T-helper 2 cell (primary cell): ENCODE measurements at places on chromosomes 6 and 20.

DNA sequence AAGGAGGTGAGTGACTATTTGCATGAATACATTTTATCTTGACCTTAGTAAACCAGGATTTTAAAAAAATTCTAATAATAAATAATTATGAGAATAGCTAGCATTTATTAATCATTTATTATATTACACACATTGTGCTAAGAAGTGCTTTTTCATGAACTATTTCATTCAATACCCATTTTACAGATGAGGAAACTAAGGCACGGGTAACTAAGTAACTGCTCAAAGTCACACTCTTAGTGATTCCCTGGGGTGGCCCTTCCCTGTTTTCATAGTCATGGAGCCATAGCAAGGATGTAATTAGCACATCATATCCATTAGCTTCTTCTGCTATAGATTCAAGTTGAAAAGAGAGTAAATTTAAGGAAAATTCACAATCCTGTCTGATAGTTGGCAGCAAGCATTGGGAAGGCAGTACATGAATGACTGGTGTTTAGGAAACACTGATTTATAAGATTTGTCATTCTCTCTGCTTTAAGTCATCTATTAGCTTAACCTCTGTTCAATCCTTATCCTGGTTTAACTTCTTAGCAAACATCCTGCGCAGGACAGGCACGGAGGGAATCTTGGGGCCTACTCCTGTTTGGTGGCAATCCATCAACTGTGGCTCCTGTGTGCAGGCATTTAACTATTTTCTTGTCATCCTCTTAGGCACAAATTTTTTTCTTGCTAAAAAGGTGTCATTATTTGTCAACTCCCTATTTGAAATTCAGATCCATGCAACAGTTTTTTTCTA, 68.3 kb downstream of the RIN2 start:
- no peak for DNase-seq

GRCh38 chr6:149065658-149066556, 251.6 kb upstream of the TAB2 start:
- DNase-seq, result peak; percentile 65

GRCh38 chr6:33848484-33848883, 44.7 kb upstream of the MLN start:
- no peak for DNase-seq

DNA sequence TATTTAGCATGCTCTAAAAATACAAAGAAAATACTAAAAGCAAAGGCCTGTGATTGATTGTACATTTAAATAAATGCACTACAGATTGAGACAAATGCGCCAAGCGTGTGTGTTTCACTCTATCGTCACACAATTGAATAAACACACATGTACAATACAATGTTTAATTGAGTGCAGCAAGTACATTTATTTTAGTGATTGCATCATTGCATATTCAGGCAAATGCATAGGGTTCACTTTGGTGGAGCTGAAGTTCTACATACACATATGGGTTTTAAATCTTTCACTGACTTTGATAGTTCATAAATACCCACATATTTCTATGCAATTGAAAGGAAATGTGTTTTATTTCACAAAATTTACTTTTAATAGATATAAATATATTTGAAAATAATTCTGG, 750.6 kb upstream of the MMS22L start:
- DNase-seq, result no peak

DNA sequence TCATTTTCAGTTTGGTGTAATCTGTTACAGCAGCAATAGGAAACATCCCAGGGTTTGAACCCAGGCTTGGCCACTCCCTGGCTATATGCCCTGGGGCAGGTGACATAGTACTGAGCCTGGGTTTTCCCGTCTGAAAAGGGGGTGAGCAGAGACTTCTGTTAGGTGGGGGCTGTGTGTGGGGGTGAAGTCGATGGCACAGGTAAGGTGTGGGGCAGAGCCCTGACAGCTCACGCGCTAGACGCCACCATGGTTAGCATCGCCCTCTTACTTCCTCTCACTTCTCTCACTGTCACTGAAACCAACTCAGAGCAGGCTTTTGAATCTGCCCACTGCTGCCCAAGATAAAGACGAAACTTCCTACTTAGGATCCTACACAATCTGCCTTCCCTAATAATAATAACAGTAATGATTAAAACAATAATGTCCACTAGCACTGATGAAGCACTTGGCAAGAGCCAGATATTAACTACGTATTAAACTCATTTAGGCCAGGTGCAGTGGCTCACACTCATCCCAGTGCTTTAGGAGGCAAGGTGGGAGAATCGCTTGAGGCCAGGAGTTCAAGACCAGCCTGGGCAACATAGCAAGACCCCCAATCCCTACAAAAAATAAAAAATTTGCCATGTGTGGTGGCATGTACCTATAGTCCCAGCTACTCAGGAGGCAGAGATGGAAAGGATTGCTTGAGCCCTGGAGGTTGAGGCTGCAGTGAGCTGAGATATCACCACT, 117.9 kb upstream of the PTPN1 start:
- peak; percentile 52 for DNase-seq

DNA sequence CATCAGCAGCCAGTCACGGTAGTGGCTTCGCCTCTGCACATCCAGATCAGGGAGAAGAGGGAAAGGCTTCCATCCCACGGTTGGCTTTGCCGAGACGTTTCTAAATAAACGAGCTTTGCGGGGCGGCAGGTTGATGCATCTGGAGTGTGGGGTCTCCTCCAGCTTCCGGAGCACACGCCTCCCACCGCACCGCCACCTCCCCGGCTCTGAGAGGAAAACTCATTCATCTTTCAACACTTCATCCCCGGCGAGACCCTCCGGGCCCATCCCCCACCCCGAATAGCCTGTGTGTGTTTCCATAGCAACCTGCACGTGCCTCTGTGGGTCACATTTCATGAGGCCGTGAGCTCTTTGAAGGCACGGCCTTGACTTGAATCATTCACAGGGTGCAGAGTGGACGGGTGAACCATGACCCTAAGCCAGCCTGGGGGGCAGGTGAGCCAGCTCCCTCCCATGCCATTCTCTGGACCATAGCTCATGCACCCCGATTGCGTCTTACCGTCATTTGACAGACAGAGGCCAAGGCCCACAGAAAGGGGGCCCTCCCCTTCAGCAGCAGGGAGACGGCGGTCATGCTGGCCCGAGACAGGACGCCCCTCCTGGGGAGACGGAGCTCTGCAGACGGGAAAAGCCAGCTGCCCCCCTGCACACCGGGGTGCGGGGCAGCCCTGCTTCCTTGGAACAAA, 16.2 kb upstream of the CHRNA4 start:
- DNase-seq, result no peak

- no peak for DNase-seq
Observed at GRCh38 chr6:62272114-62272513, 13.9 kb downstream of the KHDRBS2 start.

DNA sequence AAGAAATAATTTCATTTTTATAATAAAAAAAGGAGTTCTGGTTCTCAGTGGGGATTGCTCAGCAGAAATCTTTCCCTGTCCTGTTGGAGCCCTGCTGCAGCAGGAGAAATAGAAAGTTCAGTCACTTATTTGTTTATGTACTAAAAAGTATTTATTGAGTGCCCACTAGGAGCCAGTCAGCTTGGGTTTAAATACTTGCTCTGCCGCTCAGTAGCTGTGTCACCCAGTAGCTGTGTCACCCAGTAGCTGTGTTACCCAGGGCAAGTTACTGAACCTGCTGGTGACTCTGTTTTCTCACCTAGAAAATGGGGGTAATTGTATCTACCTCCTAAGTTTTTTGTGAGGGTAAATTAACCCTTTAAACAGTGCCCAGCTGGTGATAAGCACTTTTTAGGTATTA, 32.9 kb downstream of the FOXF2 start:
- no peak for DNase-seq

DNA sequence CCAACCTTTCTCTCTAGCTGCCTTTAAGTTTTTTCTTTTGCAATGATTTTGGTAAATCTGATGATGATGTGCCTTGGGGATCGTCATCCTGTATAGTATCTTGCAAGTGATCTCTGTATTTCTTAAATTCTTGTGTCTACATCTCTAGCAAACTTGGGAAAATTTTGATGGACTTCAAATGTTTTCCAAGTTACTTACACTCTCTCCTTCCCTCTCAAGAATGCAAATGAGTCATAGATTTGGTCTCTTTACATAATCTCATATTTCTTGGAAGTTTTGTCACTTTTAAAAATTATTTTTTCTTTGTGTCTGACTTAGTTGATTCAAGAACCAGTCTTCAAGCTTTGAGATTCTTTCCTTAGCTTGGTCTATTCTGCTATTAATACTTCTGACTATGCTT, 176.4 kb downstream of the TBC1D32 start:
- no peak for DNase-seq

DNA sequence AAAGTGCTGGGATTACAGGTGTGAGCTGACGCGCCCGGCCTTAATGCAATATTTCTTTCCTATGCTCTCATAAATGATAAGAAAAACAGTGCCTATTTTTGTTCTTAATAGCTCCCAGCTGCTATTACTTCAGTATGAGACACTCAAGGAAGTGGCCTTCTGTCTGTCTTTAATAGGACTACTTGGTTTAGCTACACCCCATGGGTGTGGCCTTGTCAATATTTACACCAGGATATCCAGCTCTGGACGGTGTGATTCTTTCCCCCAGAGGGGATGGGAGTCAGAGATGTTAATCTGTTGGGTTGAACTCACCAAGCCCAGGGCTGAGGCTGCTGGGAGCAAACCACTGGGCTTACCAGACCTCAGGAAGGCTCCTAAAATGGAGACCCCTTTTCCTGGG, 134.2 kb downstream of the CEP57L1 start:
- DNase-seq, result no peak
